ENCODE measurements at places on chromosomes 7 and 10.

DNA sequence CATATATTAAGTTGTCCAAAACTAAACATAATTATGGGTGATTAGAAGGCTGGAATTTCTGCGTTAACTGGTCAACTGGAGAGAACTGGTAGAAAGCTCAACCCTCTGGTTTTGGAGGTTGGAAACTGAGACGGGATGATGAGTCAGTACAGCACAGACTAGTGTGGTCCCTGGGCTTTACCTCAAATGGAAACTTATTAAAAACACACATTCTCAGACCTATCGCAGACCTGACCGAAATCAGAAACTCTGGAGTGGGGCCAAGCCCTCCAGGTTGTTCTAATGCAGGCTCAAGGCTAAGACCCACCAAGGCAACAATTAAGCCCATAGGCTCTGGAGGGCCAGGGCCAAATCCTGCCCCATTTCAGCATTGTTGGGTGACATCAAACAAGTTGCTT lies 136.9 kb downstream of the KCNMA1 start:
- no peak for DNase-seq

DNA sequence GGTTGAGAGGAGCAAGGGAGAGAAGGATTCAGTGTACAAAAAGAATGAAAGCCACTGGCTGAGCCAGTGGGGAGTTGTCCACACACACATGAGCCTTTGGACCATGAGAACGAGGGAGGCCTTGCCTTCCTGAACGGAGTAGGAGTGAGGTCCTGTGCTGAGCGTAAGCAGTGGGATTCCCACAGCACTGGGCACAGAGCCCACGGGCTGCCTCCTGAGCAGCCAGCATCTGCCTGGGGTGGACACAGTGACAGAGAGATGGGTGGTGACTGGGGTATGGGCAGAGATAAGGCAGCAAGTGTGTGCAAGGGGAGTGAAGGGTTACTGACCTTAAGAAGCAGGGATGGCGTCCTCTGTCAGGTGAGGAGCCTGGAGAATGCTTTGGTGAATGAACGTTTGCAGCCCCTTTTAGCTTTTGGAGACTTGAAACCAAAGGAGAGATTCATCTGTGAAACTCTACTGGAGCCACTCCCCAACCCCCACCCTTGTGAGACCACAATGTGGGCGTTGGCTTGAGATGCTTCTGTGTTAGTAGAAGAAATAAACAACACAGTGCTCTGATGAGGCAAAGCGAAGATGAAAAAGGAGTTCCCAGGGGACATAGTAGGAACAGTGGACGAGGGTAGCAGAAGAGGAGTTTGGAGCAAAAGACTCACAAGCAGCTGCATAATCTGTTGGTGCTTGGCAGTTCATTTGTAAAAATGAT lies 56.5 kb downstream of the FIGNL1 start:
- peak; percentile 33 for DNase-seq

DNA sequence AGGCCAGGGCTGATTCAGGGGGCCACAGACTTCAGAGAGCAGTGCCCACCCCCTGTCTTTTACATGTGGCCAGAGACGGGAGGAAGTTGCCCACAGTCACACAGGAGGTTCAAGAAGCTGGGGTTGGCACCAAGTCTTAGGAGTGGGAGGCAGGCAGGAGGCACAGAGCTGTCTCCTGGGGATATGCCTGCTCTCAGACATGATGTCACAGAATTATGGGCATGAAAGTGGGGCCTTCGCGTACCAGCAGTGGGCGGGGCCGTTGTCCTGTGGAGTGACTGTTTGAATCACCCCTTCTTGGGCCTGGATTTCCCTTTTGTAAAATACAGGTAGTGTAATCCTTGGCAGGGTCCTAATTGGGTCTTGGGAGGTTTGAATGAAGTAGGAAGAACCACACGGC lies 81.2 kb upstream of the PPIF start:
- no peak for DNase-seq

DNA sequence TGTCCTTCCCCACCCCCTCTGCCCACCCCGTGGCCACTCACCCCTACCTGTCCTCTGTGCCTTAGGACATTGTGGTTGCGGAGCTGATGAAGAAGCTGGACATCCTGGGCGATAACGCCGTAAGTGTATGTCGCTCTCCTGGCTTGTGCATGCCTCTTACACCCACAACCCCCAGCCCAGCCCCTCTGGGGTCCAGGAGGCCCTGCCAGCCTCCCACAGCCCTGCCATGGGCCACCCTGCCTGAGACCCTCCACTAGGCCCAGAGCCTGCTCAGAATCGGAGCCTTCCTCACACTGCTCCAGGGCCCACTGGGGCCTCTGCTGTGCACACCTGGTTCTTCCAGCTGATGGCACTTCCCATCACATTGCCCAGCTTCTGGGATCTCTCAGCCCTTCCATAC lies 36.8 kb upstream of the DPYSL4 start:
- no peak for DNase-seq

GRCh38 chr7:106176414-106177299 lies 64.5 kb upstream of the SYPL1 start:
- DNase-seq, result peak; percentile 49

GRCh38 chr7:66804001-66804400 lies 63.5 kb downstream of the RABGEF1 start:
- no peak for DNase-seq

- DNase-seq, result no peak
Measured at GRCh38 chr10:128642502-128642901, 516.3 kb upstream of the MKI67 start.

- no peak for DNase-seq
Measured at GRCh38 chr7:42103456-42103855, 133.6 kb downstream of the GLI3 start.

- peak; percentile 30 for DNase-seq
Measured at GRCh38 chr10:3874990-3875841, 90.2 kb upstream of the KLF6 start.

- no peak for DNase-seq
Measured at GRCh38 chr7:28328822-28329660, 83.3 kb upstream of the CREB5 start.

GRCh38 chr10:6618340-6618739 lies 38.3 kb upstream of the PRKCQ start:
- DNase-seq, result no peak

GRCh38 chr7:149266451-149266850 lies 4.5 kb downstream of the ZNF783 start:
- no peak for DNase-seq

DNA sequence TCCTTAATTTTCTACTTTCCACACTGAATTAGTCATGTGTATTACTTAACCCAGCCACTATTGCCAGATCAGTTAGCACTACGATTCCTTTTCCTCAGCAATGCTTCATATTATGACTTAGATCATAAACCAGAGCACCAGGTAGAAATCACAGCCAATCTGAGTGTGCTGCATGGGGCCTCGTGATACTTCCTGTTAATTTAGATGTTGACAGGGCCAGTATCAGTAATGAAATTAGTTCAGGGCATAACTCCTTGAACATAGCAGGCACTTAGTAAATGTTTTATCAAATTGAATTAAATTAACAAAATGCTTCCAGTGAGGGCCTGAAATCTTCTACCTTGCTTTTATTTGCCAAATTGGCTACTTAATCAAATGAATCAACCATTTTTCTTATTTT lies 169.3 kb upstream of the LRGUK start:
- no peak for DNase-seq
